ENCODE measurements at places on chromosomes 5 and 9. TPM values are rescaled to one million over a fixed set of nuclear protein-coding genes. Genes with fewer than 3 reads are reported as not detected.

Gene GMCL2
- total RNA-seq, result not detected

Gene STKLD1
- not detected for total RNA-seq

Gene REEP2
- 3.5 TPM for total RNA-seq

Gene CD274
- 23.8 TPM for total RNA-seq

Gene GADD45G
- total RNA-seq, result 4.6 TPM

Gene DCAF12
- total RNA-seq, result 27.5 TPM

Gene PAEP
- not detected for total RNA-seq

Gene RBM22
- 45.3 TPM for total RNA-seq

Gene LHX6
- 141 TPM for total RNA-seq

Gene RNF20
- 47.7 TPM for total RNA-seq

Gene SPATA31D4
- not detected for total RNA-seq

Gene CHSY3
- total RNA-seq, result 51.3 TPM

Gene GPRIN1
- total RNA-seq, result not detected

Gene C9orf50
- not detected for total RNA-seq

Gene C9orf153
- total RNA-seq, result not detected

Gene PTGDS
- 68.3 TPM for total RNA-seq

Gene EDIL3
- 68.1 TPM for total RNA-seq

Gene PCDHGA7
- total RNA-seq, result 4.2 TPM

Gene UHRF2
- 22.8 TPM for total RNA-seq

Gene WDR31
- total RNA-seq, result 0.21 TPM

Data from ascending aorta (tissue), 2 donors.